ENCODE measurements at places on chromosomes 3 and 15.
A peak's percentile ranks its signal among the peaks of the same experiment; 100 is the strongest.

GRCh38 chr3:119657887-119658702 lies 2.3 kb downstream of the POPDC2 start:
- DNase-seq, result no peak

DNA sequence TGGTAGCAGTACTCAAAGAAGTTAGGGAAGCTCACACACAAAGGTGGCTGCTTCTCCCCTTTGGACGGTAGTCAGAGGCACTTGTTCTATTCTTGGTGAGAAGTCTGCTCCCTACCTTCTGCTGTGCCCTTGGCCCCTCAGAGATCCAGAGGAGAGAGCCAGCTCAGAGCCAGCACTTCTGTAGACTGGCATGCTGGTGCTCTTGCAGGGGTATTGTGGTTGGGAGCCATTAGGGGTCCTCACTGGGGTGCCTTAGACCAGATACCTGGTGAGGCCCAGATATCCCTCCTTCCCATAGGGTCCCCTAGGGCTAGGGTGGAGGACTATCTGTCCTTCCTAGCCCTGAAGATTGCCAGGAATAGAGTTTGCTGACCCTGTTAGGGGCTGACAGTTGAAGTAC lies 140.6 kb downstream of the EEFSEC start:
- no peak for DNase-seq

DNA sequence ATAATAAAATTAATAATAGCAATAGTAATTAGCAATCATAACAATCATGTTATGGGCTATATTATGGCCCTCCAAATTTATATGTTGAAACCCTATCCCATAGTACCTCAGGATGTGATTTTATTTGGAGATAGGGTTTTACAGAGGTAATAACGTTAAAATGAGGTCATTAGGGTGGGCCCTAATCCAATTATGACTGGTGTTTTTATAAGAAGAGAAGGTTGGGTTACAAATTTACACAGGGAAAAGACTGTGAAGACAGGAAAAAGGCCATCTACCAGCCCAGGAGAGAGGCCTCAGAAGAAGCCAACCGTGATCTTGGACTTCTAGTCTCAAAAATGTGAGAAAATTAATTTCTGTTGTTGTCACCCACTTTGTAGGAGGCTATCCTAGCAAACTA lies 353.1 kb downstream of the CHL1 start:
- DNase-seq, result no peak

GRCh38 chr3:17087509-17087908 lies 202.8 kb downstream of the PLCL2 start:
- no peak for DNase-seq

GRCh38 chr15:39267685-39268084 lies 313.2 kb upstream of the THBS1 start:
- peak; percentile 25 for DNase-seq

GRCh38 chr3:46127503-46127902 lies 80.6 kb downstream of the CCR1 start:
- DNase-seq, result peak; percentile 83

DNA sequence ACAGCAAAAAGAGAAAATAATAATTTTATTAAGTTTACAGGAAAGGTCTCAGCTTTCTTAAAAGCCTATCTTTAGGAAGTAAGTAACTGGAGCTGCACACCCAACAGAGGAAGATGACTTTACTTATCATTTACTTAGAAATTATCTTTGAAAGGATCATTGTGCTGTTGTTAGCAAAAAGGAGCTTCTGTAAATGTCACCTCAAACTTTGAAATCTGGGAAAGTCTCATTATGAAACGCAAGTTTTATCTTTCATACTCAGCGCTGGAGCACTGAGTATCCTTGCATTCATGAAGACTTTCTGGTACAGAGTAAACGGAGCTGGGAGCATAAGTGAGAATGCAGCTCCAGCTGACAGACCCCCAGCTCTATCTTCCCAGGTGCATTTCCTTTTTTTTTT lies 491.2 kb upstream of the TPRG1 start:
- no peak for DNase-seq

DNA sequence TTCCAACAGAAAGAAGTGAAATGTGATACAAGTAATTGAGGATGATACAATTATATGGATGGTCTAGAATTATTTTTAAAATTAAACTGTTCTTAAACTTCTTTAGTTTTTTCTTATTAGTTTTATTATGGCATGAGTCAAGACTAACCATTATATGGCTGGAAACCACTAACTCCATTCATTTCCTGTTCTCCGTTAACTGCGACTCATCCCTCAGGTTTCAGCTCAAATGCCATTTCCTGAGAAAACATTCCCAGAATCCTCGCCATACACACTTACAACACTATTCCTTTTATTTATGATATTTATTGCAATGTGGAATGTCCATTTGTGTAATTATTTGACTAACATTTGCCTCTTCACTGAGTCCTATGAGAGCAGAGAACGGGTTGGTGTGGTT lies 394.1 kb downstream of the SOX2 start:
- peak; percentile 44 for DNase-seq

GRCh38 chr15:38853608-38854007 lies 289.0 kb upstream of the RASGRP1 start:
- DNase-seq, result no peak

DNA sequence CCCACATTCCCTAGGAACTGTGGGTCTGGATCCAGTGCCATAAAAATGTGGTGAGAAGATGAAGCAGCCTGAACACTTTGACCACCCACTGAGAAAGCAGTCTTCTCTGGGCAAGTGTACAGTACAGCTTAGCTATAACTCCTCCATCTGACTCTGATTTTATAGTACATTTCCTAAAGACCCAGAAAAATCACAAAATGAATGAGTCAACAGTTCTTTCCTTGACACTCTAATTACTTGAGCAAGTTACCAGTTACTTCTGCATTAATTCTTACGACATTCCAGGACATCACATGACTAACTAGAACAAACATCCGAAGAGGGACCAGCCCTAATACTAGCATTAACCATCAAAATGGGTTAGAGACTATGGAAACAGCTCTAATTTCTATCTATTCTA lies 148.1 kb upstream of the PEX5L start:
- no peak for DNase-seq

GRCh38 chr15:75109736-75110130 lies 86.3 kb downstream of the PPCDC start:
- DNase-seq, result no peak

DNA sequence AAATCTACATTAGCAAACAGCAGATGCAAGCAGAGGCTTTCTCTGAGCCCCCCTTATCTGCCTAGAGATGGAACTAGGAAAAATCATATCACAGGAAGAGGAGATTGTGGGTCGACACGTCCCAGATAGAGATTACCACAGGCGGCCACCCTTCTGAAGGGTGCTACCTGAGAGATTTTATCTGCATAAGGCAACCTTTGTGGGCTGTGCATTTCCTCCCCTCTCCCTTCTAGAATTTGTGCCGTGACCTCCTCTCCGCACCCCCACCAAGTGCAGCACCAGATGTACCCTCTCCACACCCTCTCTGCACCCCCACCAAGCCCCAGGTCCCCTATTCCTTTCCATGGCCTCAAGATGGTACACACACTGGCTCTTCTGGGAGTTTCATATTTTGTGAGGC lies 27.4 kb downstream of the METTL6 start:
- DNase-seq, result no peak

DNA sequence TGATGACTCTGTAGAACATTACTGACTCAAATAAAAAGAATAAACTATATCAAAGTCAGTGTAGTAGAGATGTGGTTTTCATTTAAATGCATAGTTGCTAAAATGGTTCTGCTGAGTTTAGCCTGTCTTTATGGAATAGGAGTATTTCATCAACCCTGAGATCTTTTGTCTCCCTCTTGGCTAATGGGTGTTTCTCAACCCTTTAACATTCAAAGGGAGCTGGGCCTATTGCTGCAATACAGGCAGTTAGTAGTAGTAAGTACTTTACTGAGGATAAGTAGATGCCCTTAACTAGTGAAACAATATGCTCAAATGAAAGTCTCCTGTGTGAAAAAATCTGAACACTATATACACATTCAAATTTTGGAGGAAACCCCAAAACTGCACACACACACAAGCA lies 184.7 kb upstream of the TTC14 start:
- no peak for DNase-seq

- no peak for DNase-seq
Observed at GRCh38 chr15:85581495-85581894, 201.1 kb downstream of the AKAP13 start.

GRCh38 chr15:80620931-80621330 lies 74.2 kb upstream of the ABHD17C start:
- DNase-seq, result no peak

DNA sequence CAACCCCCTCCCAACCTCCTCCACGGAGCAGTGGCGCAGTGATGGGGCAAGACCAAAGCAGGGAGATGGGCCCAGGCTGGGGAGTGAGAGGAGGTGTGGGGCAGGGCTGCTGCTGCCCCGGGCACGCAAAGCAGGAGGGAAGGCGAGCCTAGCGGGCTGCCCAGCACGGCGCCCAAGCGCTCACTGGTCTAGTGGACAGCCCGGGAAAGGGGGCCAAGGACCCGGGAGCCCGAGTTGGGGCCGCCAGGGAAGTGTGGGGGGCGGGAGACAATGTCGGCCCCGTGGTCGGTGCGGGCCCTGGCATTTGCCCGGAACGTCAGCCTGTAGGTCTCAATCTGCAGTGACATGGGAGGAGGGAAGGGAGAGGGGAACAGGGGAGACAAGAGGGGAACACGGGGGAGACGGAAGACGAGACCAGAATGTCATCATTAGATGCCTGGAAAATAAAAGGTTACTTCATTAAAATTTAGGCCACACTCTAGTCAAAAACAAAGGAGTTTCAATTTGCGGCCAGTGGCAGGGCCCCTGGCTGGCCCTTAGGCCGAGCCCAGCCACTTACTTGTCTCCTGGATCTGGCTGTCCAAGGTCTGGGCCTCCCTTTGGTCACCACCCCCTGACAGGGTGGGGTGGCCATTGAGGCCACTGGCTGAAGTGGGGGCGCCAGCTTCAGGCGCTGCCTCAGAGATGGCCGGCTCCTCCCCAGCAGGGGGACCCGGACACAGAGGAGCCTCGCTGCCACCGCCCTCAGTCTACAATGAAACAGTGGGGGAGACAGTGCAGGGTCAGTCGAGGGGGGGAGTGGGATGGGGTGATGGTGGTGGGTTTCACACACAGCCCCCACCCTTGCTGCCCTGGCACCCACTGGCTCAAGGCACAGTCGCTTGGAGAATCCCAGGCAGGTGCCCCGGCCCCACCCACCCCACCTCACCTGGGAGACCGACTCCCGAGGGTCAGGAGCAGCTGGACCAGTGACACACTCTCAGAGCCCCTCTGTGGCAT lies 50.0 kb downstream of the DHX30 start:
- DNase-seq, result no peak

GRCh38 chr15:43361313-43361903 lies 9.4 kb downstream of the ZSCAN29 start:
- DNase-seq, result no peak

DNA sequence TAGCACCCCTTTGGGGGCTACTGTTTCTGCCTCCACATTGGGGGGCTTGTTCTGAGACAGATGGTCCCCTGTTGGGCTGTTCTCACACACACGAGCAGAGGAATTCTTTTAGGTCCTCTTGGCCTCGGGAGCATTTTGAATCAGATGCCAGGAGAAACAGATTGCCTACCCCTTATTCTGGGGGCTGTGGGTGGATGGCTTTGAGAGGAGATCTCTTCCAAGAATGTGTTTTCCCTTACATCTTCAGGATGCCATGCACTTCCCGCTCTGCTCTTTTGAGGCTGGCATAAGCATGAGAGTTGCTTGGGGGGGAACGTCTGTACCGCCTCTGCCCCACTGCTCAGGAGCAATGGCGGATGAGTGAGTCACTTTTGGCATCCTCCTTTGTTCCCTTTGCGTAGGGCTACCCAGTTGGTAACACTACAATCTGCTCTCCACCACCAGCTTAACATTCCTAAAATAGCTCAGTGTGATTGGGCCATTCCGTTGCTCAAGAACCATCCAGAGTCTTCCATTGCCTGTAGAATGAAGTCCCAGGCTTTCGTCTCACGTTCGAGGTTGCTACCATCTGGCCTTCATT lies 154.4 kb downstream of the RPLP1 start:
- DNase-seq, result no peak

DNA sequence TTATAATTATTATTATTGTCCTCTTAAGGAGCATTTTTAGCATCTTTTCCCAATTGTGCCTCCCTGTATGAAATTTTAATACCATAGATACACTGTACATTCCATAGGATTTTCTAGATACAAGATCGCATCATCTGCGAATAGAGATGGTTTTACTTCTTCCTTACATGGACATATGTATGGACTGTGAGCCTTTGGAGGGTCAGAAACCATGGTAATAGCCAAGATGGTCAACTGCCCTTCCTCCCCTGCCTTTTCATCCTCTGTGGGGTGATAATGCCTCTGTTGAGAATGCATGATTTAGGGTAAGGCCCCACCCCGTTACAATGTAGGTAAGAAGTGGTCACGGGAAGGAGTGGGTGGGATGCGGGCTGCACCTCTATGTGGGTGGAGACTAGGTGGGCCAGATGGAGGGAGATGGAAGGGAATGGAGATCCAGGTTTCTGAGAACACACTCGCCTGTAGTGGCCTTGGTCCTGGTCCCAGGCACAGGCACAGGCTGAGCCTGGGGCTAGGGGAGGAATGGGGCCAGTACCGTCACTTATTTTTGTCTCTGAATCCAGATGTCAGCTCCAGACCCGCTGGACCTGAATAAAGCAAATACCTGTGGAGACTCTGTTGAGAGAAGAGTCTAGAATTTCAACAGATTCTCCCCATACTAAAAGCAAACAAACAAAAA lies 31.7 kb downstream of the GOLGA6A start:
- no peak for DNase-seq

- no peak for DNase-seq
Observed at GRCh38 chr3:49173116-49173791, 1.9 kb downstream of the KLHDC8B start.

GRCh38 chr3:117193390-117193789 lies 483.8 kb downstream of the TUSC7 start:
- DNase-seq, result no peak

- no peak for DNase-seq
Observed at GRCh38 chr3:81433675-81434074, 327.8 kb downstream of the GBE1 start.

GRCh38 chr3:86388820-86389219 lies 602.1 kb downstream of the VGLL3 start:
- no peak for DNase-seq

- no peak for DNase-seq
Observed at GRCh38 chr15:57495554-57496165, 96.0 kb upstream of the MYZAP start.
